Ecto neural progenitor cell (in vitro differentiated cells): ENCODE measurements at places on chromosomes 5 and 9.

DNA sequence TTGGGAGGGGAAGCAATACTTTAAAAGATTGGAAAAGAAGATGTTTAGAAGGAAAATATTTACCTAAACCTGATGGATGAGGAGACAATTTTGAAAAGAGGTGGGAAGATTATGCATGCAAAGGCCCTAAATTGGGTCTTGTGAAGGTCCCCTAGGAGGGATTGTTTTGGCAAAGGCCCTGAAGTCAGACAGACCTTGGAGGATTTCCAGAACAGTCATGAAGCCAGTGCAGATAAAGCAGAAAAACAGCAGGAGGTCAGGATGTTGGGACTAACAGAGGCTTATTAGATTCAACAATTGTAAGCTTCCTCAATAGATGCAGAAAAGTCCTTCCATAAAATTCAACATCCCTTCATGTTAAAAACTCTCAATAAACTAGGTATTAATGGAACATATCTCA, 361.0 kb upstream of the CDH6 start:
- no peak for DNase-seq

GRCh38 chr5:43140286-43140685, 19.6 kb downstream of the ZNF131 start:
- no peak for DNase-seq

GRCh38 chr9:94639061-94639998, at the start of gene FBP1:
Gene FBP1, minus strand, starts transcription at chr9:94639518. Its CDS starts 208 bp downstream, at chr9:94639310.
- DNase-seq: peak; percentile 69

- no peak for DNase-seq
These were observed 97.6 kb downstream of the SEMA6A start for GRCh38 chr5:116476897-116477537.

- no peak for DNase-seq
These were observed 145.9 kb downstream of the CTNND2 start for GRCh38 chr5:11758321-11758720.

- DNase-seq: no peak
These were observed 114.4 kb downstream of the PBX3 start for GRCh38 chr9:125861405-125862058.

DNA sequence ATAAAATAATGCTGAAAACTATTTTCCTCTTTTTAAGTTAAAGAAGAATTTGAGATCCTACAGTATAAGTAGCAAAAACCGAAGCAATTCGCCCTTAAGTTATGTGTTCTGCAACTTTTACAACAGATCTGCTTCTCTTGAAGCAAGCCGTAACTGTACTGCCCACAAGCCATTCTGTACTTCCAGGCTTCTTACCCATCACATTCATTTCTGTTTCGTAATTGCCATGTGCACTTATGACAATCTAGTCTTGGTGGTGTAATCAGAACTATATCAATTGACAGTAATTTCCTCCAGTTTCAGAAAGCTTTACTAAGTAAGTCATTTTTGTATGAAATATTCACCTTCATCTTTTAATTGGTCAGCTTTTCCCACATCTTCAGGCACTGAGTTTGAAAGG, 13.8 kb downstream of the SGTB start:
- DNase-seq: no peak

GRCh38 chr5:139125991-139126390, 72.2 kb downstream of the SIL1 start:
- DNase-seq: no peak

DNA sequence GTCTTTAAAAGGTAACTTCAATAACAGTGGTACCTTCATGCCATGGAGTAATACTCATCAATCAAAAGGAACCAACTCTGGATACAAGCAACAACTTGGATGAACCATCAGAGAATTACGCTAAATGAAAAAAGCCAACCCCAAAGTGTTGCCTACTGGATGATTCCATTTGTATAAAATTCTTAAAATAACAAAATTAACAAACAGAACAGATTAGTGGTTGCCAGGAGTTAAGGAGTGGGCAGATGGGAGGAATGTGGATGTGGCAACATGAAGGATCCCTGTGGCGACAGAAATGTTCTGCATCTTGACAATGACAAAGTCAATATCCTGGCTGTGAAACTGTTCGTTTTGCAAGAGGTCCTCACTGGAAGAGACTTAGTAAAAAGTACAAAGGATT, 50.5 kb downstream of the SPTLC1 start:
- DNase-seq: no peak
